ENCODE measurements at places on chromosomes 6 and 20. TPM values are rescaled to one million over a fixed set of nuclear protein-coding genes. Genes with fewer than 3 reads are reported as not detected.

FGD2 gene
- polyA plus RNA-seq, result 4.5 TPM

TRIM10 gene
- 0.35 TPM for polyA plus RNA-seq

DEFB114 gene
- not detected for polyA plus RNA-seq

OVOL2 gene
- not detected for polyA plus RNA-seq

ANGPT4 gene
- 0.06 TPM for polyA plus RNA-seq

OPRM1 gene
- not detected for polyA plus RNA-seq

DNA sequence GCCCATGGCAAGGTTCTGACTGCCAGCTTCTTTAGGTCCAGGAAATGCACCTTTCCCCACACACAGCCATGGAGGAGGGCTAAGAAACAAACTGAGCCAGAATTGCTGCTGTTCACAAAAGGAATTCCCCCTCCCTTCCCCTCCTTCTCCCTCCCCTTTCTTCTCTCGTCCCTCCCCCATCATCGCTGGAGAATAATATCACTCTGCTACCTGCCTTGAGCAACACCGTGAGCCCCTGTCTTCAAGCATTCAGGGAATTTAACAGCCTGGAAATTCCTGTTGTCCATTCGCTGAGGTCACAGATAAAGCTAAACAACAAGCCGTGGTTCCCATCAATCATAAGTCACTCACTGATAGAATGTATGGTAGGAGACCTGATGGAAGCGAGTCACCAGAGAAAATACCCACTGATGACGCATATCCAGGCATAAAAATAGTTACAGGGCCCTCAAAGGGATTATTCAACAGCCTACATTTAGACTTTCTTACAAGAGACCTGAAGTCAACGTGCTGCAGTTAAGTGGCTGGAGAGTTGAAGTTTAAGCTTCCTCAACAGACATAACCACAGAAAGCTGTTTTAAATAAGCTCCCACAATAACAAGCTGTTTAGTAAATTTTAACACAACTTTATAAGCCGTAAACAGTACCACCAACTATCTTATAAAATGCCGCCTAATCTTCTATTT lies 59.7 kb downstream of the HIVEP2 start:
- peak; percentile 97 for DNase-seq

DNA sequence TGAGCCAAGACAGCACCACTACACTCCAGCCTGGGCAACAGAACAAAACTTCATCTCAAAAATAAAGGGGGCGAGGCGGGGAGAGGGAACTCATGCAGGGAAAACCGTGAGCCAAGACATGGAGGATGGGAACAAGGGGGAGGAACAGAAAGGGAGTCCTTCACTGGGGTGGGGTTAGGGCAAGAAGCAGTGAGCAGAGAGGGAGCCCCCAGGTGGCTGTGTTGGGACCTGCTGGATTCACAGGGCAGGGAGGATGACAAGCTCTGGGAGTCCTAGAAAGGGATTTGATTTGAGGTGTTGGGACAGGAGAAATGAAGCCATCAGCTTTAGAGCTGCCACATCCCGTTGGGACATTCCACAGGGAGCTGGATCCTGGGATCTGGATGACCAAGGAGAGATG lies 90.6 kb upstream of the TOP1 start:
- DNase-seq, result no peak

DNA sequence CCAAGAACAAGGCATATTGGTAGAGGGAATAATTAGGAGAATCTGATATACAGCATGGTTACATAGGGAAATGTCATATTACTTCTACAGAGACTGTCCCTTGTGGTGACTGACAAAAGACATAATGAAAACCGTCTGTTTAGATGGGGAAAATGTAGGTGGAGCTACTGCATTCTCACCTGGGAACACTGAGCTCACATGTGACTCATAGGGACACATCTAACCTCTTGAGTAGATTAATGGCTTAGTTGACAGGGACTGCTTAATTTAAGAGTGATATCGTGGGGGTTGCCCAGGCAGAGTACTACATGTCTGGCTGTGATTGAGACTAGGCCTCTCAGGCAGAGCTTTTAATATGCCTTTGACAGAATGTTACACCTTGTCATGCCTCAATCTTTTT lies 235.3 kb upstream of the ZFP64 start:
- DNase-seq, result no peak

DNA sequence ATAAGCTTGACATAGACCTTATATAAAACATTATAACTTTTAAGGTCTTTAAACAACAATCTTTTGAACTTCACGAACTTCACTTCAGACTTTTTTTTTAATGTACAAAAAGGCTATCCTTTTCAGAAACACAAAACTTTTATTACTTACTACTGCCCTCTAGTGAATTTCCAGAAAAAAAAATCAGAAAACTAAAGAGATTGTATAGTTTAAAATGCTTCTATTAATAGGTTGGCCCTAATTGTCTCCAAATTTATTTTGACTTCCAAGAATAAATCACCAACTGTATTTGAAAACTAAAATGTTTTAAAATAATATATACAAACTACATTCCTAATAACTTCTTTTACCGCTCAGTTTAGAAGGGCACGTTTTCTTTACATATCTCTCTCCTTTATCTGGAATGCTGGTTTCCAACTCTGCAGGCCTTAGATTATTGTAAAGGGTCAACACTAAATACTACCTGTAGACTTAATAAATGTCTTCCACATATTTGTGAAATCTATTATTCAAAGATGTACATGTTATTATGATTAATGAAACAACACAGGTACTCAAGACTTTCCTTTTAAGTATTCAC lies 66.8 kb downstream of the LMBRD1 start:
- DNase-seq, result no peak

DNA sequence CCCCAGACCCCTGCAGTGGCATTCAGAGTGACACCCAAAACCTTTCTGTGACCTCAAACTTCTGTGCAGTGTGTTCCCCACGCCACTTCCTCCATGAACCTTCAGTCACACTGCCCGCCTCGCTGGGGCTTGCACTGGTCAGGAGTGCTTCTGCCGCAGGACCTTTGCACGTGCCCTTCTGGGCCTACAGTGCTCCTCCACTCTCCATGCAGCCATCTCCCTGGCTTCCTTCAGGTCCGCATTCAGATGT lies 27.1 kb downstream of the SYNJ2 start:
- no peak for DNase-seq

GRCh38 chr6:39088331-39088730 lies 26.7 kb downstream of the SAYSD1 start:
- DNase-seq, result peak; percentile 75

- DNase-seq, result no peak
Measured at GRCh38 chr6:25007269-25007699, 71.5 kb upstream of the RIPOR2 start.

DNA sequence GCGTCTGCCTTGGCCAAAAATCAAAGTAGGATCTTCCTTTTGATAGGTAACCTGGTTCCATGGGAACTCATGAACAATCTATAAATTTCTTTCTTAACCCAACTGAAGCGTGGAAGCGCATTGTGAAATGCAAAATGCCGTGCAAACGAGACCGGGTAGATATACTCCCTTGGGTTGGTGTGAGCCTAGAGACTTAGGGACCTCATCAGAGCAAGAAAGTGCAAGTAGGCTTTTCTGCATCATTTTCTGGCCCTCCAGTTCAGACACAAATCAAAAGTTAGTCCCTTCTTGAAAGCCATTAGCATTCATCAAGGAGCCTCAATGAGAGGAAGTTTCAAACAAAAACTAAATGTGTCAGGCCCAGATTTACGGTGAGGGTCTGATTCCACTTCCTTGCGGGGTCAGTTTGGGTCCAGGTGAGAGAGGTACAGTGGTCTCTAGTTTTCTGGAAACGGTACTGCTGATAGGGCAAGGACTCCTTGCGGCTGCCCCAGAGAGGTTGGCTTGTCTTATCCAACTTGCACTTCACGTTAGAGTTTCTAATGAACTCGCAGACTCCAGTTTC lies 5.3 kb upstream of the ZNF184 start:
- no peak for DNase-seq

GRCh38 chr6:105740946-105741645 lies 338.2 kb upstream of the PREP start:
- no peak for DNase-seq

DNA sequence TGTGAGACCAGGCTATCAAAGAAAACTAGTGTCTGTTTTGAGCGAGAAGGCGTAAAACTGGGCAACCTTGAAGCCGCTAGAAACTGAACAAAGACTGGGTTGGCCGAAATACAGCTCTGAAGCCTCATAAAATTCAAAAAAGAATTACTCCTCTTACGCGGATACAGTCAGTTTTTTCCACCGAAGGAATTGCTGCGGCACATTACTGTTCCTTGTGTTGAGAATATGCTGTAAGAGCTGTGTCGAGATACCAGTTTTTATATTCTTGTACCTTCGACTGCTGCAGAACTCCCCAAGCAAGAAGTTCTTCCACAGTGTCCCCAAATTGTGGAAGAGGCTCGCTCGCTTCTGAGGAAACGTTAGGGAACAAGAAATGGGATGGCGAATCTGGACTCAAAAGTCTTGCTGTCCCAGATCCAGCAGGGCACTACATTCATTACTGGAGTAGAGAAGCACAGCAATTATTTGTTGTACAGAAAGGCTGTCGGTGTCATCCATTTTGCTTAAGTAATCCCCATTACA lies 523 bp upstream of the COX7A2 start:
- no peak for DNase-seq

GRCh38 chr6:136822046-136822375 lies 381 bp upstream of the PEX7 start:
- no peak for DNase-seq

GRCh38 chr6:31190488-31190887 lies 20.0 kb upstream of the POU5F1 start:
- DNase-seq, result no peak

DNA sequence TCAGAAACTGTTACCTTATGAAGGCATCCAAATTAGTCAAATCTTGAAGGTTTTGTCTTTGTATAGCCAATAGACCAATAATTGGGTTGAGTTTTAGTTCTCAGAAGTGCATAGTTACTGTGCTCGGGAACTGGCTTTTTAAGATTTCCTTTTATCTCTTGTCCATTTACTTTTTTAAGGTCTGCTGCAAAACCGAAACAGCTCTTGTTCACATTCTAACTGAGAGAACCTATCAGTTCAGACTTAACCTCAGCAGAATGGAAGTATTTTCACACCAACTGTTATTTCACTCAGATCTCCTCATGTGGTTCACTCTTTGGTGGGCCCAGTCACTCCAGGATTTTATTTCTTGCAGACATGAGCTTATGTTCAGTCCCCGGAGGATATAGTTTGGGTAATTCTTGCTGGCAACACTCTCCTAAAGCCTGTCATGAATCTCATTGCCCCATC lies 55.5 kb downstream of the TPBG start:
- no peak for DNase-seq

Data from muscle of back (tissue), 13 donors.